Amniotic stem cell (primary cell): ENCODE measurements at places on chromosomes 7 and 10.
A peak's percentile ranks its signal among the peaks of the same experiment; 100 is the strongest.

DNA sequence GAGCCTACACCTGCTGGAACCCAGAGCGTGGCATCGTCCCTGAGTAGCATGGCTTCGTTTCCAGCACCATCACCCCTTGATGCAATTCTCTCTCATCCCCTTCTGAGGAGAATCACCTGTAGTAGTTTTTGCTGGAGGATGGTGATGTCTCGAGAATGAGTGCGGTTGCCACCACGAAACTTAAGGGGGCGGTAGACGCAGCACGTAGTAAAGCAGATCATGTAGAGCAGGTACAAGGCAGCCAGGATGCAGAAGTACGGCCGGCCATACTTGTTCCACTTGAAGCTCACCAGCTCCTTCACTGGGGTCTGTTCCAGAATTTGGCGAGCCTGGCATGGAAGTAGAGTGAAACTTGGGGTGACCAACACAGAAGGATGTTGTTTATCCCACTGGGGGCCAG, 8.1 kb downstream of the TRPV5 start:
- no peak for DNase-seq

DNA sequence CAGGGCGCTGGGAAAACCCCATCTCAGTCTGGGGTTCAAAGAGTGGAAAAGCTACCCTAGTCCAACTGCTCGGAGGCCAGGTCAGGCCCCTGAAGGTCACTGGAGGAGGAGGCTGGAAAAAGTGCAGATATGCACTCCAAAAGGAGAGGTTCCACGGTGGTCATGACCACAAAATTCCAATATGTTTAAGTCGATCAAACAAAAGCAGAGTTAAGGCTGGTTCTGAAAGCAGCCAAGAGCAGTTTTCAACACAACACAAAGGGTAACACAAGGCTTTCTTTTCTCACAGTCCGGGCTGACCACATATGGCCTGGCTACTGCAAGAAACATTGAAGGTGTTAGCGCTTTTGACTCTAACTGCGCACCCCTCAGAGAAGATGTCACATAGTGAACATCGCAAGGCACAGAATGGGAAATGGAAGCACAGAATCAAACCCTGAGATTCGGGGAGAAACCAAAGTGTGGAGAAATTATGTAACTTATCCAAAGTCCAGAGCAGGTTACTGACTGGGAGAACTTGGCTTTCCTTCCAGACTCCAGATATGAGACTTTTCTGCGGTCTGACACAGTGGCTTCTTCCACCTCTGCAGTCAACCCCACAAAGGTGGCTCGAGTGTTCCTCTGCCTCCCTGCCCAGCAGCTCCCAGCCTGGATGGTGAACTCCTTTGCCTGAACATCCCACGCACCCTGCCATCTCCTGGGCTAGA, 1.3 kb upstream of the GRB10 start:
- DNase-seq: no peak

DNA sequence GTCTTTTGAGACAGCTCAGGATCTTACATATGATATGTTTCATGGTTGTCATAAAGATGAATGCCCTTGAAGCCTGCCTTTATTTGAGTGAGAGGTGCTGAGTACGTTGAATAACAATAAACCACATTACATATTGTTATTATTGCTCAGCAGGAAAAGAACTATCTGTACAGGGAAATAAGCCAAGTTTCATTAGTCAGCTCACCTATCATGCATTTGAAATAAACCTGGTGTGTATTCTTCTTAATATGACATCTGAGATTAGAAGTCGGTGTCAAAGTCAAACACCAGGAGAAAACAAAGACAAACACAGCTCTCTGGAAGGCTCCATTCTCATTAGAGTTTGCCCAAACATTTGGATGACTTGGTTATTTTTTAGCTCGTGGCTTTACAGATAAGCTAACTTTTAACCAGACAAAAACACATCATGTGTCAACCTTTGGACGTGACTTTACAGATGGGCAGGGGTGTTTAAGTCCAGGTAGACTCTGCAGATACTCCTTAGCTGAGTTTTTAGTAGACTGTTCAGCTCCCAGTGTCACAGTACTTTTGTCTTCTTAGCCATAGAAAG, 71.2 kb upstream of the AOAH start:
- DNase-seq: no peak

DNA sequence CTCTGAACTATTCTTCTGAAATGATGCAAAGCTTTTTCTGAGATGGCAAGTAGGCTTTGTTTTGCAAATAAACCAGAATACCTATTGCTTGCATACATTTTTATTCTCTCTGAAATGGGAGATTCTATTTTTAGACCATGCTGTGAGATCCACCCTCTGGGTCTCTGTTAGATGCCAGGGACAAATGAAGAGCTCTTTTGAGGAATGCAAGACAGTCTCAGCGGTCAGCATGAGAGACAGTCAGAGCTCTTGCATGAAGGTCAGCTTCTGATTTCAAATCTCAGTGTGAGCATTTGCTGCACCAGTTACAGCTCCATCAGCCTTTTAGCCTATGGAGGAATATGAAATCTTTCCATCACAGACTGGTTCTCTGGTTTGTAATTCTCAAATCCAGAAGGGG, 429.9 kb upstream of the KLF6 start:
- DNase-seq: no peak

DNA sequence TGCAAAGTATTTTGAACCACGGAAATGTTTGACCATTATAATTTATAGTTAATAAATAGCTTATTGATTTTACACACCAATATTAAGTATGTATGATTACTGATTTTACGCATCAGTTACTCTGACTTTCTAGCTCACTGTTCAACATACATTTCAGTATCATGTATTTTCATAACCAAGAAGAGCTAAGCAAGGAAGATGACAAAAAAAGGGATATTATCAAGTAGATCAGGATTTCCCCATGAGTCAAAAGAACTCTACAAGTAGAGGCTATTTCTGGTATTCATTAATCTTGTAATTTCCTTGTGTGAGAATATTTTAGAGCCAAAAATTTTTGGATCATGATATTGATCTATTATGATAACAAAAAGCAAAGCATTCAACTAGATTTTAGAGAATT, 131.6 kb downstream of the AGMO start:
- no peak for DNase-seq

GRCh38 chr7:155489158-155489840, 31.4 kb downstream of the EN2 start:
- no peak for DNase-seq

GRCh38 chr7:130063036-130063435, 7.3 kb upstream of the KLHDC10 start:
- DNase-seq: peak; percentile 13

- no peak for DNase-seq
Observed at GRCh38 chr7:76206633-76207032, 4.9 kb downstream of the SRRM3 start.

DNA sequence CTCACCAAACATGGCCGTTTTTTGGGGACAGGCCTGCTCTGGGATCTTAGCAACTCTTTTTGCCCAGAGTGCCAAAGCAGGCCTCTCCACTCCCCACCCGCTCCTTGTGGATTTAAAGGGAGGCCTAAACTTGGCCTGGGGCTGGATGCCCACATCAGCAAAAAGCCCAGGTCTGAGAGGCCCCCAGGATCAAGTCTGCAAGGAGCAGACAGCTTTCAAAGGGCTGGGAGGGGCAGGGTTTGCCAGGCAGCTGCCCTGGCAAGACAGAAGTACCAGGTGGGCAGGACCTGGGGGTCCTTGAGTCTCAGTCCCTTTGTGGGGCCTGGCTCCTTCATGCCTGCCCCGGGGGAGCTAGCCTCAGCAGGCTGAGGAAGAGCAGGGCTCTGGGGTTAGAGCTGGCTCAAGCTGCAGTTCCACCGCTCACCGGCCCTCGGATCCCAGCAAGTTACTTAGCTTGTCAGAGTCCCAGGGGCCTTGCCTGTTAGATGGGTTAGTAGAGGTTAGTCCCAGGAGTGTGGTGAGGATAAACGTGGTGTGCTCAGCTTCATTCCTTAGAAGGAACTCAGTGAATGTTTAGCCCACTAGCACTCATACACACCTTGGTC, 56.2 kb downstream of the ARHGAP22 start:
- no peak for DNase-seq

DNA sequence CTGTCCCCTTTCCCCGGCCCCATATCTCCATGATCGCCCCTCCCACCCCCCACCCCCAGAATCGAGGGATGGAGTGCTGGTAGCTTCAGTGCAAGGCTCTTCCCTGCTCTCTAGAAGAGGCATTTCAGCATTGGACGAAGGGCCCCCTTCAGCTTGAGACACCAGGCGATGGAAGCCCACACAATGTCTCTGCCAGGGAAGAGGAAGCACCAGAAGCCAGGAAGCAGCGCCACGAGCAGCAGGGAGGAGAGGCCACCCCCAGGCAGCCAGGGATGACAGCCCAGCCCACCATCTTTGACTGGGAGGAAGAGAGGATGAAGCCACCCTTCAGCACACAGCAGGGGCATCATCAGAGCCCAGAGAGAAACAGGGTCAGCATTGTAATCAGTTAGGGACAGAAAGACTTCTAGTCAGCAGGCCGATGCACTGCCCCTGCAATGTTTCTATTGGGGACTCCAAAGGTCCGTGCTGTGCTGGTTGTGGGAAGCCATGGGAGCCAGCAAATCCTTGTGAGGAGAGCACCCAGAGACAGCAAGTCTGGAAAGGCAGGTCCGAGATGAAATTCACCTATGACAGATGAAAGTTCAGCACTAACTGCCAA, 15.7 kb downstream of the TMEM72 start:
- DNase-seq: no peak

DNA sequence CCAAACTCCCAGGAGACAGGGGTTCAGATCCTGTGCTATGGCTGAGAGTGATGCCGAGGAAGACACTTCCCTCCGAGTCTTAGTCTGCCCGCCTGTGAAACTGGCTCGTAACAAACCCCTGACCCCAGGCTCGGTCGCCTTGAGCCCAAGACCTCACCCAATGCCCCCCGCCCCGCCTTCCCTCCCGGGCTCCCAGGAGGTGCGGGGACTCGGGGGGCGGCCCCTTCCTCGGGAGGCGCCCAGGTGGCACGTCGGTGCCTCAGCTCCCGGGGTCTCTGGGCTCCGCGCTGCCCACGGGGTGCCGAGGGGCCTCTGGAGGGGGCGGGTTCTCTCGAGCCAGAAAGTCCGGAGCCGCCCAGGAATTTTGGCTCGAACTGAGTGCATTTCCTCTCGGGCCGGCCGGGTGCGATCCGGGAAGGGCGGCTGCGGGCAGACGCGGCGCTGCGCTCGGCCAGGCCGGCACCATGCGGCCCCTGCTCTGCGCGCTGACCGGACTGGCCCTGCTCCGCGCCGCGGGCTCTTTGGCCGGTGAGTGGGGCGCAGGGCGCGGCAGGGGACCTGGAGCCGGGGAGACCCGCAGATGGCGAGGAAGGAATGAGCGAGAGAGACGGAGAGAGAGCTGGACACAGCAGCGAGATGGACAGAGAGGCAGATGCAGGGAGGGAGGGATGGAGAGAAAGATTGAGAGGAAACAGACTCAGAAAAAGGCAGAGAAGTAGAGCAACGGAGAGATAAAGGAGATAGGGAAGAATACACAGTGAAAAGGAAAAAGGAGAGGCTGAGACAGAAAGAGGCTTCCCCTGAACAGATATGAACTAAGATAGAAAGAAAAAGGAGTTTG, at the start of gene PLAC9:
TSS of gene PLAC9 (plus strand) at position 432 of the 841 bp plus-strand sequence. CDS start at position 465, 33 bp downstream.
- no peak for DNase-seq

GRCh38 chr10:93907059-93907458, 13.3 kb downstream of the SLC35G1 start:
- DNase-seq: no peak

GRCh38 chr10:5553400-5554170, 28.8 kb downstream of the CALML3 start:
- no peak for DNase-seq

GRCh38 chr7:18940593-18941134, 176.8 kb downstream of the TWIST1 start:
- no peak for DNase-seq

DNA sequence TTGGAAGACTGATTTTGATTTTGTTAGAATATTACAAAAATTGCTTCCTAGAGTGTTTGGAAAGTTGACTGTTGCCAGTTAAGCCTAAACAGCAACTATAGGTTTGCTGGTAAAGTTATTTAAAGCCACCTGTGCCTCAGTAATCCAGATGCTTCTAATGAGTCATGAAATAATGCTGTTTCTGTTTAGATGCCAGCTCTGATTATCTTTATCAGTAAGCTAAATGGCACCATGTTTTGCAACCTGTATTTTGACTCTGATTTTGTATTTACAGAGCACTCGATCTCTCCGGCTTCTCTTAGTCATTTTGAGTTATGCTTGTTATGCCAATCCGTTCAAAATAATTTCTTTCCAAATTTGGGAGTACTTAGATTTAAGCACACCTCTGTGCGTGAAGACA, 366.1 kb downstream of the EXOC4 start:
- no peak for DNase-seq

DNA sequence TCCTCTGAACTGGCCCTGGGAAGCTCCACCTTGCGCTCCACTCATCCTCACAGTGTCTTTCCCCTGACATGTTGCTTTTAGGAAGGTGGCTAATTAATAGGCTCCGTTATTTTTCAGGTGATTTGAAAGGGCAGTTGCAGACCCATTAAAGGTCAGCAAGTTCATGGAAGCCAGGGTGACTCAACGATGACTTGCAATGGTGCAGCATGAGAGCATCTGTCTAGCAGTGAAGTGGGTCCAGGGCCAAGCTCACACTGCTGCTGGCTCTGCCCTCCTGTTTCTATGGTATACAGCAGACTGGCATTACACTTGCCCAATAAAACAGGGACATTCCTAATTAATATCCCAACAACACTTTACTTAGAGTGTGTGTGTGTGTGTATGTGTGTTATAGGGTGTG, 68.8 kb upstream of the WDR11 start:
- no peak for DNase-seq

DNA sequence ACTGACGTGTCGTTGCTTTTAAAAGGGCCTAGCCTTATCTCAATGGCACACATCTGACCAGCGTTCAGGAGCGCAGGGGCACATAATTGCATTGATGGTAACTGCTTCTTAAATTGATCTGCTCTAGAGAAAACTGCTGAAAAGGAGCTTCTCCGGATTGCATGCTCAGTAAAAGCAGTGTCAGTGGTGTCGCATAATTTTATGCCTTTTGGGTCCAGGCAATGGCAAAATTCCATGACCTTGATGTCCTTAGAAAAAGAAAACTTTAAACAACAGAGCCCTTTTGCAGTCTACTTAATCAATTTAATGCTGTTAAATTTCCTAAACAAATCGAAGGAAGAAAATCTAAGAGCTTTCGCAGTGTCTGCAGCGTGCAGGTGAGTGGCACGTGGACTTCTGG, 75.7 kb downstream of the PTPRE start:
- no peak for DNase-seq

- DNase-seq: no peak
Observed at GRCh38 chr7:93148144-93148543, at the start of gene SAMD9L. Gene SAMD9L, minus strand, starts transcription at chr7:93148385. Its CDS starts 12,414 bp downstream, at chr7:93135971.
